GM04503 (cell line): ENCODE measurements at places on chromosomes 4 and X.

DNA sequence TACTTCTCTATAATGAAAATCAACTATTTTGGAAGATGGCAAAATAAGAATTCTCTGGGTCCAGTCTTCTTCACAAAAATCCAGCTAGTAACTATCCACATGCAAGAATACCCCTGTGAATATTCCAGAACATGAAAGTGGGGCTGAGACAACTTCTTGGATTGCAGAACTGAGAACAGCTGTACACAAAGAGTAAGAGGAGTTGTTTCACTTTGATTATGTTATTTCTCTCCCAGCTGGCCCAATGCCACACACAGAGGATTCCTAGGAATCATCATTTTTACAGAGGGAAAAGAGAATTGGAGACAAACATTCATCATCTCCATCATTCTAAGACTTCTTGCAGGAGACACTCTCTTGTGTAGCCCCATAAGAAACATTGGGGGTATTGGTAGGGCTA lies 782.2 kb upstream of the LCORL start:
- no peak for DNase-seq

GRCh38 chrX:49250578-49250977 lies 13.9 kb downstream of the FOXP3 start:
- DNase-seq: no peak

DNA sequence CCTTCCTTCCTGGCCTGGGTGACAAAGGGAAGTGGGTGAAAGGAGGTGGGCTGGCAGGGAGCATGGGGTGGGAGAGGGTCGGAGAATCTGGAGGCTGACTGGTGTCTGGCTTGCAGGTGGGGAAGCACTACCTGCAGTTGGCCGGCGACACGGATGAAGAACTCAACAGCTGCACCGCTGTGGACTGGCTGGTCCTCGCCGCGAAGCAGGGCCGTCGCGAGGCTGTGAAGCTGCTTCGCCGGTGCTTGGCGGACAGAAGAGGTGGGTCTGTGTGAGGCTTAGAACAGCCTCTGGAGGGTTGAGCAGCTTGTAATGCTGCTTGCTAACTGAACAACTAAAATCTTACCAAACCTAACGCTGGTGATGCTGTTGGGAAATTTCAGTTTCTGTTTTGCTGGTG lies 19.2 kb downstream of the WFS1 start:
- no peak for DNase-seq

- no peak for DNase-seq
These were observed 1674.0 kb upstream of the PCDH7 start for GRCh38 chr4:29046186-29046585.

DNA sequence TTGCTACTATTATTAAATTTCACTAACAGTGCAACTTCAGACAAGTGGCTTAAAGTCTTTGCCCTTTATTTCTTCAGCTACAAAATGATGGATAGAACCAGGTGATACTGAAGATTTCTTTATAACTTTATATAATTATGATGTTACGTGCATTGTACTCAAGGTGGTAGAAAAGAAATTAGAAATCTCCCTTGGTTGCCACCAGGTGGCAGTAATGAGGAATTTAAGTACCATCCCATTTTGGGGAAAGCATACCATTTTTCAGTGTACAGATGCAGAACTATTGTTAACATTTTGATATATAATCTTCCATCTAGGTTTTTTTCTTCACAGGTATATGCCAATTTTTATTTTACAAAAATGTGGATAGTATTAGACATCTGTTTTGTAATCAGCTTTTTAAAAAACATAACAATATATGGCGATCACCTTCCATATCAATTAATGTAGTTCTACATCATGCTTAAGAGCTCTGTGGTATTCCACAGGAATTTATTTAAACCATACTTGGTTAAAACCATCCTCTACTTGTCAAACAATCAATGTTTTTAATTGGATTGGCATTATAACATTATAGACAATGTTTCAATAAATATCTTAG lies 37.7 kb upstream of the RAB33B start:
- DNase-seq: no peak

- DNase-seq: no peak
These were observed 905.3 kb upstream of the INTU start for GRCh38 chr4:126727461-126727860.

DNA sequence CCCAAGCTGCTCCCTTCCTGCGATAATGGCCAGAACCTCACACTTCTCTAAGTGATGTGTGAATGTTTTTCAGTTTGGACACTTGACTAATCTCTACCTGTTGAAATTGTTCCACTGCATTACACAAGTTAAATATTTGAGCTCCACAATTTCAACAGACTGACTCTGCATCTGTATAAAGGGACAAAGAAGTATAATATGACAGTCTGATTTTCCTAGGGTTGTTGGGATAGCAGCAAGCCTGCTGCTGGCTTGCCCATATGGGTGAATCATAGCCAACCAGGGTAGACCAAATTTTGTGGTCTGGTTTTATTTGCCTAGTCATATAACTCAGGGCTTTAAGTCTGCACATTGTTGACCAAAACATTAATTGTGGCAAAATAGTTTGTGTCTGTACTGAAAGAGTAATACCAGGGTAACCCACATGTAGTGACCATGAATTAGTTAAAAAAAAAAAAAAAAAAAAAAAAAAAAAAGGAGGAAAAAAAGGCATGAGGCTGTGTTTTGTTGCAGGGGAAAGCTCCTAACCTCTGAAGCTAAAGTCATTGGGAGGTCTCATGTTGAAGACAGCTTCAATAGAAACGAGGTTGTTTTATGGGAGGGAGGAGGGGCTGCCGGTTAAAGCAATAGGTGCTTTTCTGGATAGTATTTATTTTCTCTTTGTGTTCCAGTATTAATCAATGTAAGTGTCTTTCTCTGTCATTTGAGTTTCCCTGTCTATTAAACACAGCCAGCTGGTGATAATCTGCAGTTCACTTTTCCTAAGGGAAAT lies 534.2 kb downstream of the RAB28 start:
- DNase-seq: no peak

- no peak for DNase-seq
These were observed at the start of gene BCOR for GRCh38 chrX:40097504-40098263. Gene BCOR, minus strand, starts transcription at chrX:40097958. Its CDS starts 20,029 bp downstream, at chrX:40077929.

DNA sequence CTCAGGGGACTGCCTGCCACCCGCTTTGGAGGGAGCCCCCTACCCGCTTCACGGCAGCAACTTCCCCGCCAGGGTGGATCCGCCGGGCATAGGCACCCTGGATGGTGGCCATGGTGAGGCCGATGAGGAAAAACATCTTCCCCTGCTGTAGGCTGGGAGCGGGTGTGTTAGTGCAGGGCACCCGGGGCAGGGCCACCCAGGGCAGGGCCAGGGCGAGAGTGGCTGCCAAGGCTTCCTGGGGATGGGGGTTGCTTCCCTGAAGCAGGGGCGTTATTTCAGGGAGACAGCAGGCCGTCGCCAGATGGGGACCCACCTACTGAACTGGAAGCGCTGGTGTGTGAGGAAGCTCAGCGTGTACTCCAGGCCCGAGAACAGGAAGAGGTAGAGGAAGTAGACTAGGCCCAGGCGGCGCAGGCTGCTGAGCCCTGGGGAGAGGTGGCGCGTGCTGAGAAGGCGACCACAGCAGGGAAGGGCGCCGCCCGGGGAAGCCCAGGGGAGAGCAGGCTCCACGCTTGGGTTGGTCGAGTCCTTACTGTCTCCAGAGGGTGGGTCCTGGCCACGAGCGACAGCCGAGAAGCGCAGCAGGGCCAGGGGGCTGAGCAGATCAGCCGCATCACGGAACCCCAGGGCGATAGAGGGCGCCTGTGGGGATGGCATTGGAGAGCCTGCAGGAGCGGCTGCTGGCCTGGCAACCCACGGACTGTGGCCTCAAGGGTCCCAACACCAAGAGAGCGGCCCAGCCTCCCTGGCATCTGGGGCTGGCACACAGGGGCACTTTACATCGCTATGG lies 31.5 kb downstream of the NOP14 start:
- no peak for DNase-seq

DNA sequence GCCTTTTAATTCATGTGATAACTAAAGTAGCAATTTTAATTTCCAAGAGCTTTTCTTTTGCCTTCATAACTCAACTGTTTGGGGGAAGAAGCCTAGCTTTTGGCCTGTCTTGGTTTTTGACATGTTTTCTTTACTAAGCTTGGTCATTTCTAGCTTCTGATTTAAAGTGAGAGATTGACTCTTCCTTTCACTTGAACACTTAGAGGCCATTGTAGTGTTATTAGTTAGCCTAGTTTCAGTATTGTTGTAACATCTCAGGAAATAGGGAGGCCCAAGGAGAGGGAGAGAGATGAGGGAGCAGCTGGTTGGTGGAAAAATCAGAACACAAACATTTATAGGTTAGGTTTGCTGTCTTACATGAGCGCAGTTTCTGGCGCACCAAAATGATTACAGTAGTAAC lies 44.8 kb downstream of the DCLK2 start:
- no peak for DNase-seq

GRCh38 chrX:134388161-134389109 lies 71.5 kb upstream of the HPRT1 start:
- DNase-seq: no peak

DNA sequence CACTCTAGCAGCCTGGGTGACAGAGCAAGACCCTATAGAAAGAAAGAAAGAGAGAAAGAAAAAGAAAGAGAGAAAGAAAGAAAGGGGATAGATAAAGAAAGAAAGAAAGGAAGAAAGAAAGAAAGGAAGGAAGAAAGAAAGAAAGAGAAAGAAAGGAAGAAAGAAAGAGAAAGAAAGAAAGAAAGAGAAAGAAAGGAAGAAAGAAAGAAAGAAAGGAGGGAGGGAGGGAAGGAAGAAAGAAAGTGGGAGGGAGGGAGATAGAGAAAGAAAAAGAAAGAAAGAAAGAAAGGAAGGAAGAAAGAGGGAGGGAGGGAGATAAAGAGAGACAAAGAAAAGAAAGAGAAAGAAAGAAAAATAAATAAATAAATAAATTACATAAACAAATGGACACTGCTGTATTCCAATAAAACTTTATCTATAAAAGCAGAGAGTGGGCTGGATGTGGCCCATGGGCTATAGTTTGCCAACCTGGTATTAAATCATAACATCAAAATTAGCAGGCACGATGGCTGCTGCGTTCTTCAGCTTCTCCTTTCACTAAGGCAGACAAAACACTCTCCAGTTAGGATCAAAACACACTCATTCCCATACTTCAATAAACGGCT lies 165.0 kb downstream of the ZNF674 start:
- no peak for DNase-seq

DNA sequence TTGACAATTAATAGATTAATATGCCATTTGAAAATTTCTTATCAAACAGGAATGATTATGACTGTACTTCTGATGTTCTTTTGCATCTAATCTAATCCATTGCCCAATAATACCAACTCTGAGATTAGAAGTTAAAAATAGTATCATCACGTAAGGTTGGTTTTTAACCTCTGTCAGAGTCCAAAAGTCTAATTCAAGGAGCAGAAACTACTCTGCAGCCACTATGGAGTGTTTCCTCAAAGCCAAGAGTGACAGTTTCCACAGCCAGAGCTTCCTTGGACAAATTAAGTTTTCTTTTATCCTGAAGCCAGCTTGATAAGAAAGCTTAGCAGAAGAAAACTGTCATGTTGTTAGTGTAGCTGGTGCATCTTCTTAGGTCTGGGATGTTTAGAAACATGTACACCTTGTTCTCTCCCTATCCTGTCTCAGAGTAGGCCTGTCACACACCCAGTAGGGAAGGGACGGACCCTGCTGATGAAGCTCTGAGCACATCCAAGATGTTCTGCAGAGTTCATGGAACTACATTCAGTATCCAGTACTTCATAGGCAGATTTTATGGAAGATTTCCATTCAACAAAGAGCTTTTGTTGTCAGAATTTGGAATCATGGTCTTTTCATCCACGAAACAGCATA lies 20.4 kb upstream of the PI4K2B start:
- DNase-seq: no peak

- DNase-seq: no peak
These were observed 35.5 kb upstream of the GPC3 start for GRCh38 chrX:134020910-134021309.

DNA sequence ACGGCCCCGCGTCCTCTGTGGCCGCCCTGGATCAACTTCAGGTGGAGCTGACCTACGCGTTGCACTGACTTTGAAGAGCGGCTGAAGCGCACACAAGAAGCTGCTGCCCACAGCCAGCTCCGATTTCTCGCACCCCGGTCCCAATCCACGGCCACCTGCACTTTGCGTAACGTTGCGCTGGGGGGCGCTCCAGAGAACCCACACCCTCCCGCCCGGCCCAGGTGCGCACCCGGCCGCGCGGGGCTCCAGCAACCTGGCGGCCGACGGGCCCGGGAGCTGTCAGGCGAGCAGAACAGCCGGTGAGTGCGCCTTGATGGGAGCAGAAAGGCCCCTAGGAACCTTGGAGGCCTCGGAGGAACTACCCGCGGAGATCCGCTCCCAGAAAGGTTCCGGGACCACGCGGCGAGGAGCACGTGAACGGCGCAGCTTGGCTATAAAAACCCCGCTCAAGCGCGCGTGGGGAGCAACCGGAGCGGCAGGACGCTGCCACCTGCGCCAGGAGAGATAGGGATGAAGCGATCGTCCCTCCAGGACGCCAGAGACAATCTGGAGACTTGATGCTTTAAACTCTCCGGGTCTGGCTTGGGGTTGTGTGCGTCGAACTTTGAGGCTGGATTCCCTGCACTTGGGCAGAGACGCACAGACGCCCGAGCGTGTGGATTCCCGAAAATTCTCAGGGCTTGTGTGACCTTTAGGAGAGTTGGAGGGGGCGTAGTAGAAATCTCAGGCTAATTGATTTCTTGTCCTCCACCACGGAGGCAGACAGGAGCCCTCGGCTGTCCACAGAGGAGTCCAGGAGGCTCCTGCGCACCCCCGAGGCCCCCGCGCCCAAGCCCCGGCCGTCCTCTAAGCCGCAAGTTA lies 591 bp upstream of the NWD2 start:
- no peak for DNase-seq

DNA sequence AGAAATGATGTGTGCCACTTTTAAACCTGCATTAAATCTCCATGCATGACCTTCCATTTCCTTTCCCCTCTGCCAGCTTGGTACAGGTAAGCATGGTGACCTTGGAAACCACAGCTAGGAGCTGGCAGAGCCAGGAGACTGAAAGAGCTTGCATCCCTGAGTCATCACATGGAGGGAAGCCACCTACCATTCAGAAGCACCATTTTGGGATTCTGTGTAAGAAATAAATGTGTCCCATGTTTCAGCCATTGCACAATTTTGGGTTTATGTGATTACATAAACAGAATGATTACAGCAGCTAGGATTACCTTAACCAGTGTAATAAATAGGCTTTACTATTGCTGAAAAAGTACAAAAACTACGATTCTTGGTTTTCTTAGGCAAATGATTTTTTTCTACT lies 17.3 kb upstream of the CCDC149 start:
- DNase-seq: no peak

- DNase-seq: no peak
These were observed 78.4 kb downstream of the LUZP4 start for GRCh38 chrX:115367951-115368350.

- DNase-seq: no peak
These were observed 91.2 kb downstream of the ADRA2C start for GRCh38 chr4:3857269-3857926.

- DNase-seq: no peak
These were observed 4.6 kb upstream of the ERCC6L start for GRCh38 chrX:72243472-72243871.

DNA sequence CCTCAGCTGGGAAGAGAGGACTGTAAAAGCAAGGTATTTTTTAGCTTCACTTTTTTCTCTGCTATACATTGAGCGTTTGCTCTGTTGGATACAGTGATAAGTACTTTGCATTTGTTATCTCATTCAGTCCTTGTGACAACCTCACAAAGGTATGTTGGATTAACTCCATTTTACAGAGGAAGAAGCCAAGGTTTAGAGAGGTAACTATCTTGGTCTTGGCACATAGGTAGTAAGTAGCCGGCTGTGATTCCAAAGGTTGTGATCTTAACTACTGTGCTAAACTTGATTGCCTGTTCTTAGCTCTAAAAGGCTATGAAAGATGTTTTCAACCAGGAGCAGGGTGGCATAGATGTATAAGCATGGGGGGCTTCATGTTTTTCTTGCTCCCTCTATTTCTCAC lies 134.4 kb downstream of the POLA1 start:
- no peak for DNase-seq

- DNase-seq: no peak
These were observed 73.9 kb downstream of the VCX3A start for GRCh38 chrX:6460893-6461490.
